Neural progenitor cell (in vitro differentiated cells): ENCODE measurements at places on chromosomes 3 and 15. TPM values are rescaled to one million over a fixed set of nuclear protein-coding genes. Genes with fewer than 3 reads are reported as not detected.
A peak's percentile ranks its signal among the peaks of the same experiment; 100 is the strongest.

DNA sequence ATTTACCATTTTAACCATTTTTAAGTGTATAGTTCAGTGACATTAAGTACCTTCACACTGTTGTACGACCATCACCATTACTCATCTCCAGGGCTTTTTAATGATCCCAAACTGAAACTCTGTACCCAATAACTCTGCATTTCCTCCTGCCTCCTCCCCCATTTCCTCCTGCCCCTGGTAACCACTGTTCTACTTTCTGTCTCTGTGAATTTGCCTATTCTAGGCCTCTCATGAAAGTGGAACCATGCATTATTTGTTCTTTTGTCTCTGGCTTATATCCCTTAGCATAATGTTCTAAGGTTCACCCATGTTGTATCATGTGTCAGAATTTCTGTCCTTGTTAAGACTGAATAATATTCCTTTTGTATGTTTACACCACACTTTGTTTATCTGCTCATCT is 154.2 kb downstream of the MECOM start:
- peaks cover 15% of the 10 kb centered on the region for H3K4me1 ChIP-seq

The FETUB gene
- total RNA-seq = not detected in 2 replicates

DNA sequence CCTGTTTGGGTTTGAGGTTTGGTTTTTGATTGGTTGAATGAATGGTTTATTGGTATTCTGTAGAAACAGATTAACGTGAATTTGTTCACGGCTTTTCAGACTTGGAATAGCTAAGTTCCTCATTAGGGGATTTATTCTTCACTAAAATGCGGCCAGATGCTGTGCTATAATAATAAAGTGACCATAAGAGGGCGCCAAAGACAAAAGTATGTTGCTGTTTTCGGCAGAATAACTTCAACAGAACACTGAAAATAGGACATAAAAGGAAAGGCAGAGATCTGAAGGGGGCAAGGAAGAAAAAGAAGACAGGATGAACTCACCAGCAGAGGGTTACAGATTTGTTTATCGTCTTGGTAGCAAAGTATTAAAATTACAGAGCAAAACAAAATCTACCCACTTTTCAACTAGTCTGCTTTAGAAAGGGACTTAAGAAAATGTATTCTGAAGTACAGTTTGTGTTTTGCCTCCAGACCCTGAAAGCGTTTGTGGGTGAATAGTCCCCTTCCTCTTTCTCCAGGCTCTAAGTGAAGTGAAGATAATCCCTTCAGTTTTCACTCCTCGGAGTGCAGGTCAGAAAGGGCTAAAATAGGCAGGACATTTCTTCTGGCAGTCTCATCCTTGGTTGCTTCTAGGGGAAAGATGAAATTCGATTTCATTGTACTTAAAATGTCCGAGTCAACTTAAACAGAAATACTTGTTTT is 147.6 kb downstream of the IL20RB start:
- H3K36me3 ChIP-seq = no peaks in the 10 kb centered on the region
- peaks cover 32% of the 10 kb centered on the region for H3K4me1 ChIP-seq
- peak; percentile 88 for DNase-seq
- H3K27ac ChIP-seq = no peak overlapping the region

DNA sequence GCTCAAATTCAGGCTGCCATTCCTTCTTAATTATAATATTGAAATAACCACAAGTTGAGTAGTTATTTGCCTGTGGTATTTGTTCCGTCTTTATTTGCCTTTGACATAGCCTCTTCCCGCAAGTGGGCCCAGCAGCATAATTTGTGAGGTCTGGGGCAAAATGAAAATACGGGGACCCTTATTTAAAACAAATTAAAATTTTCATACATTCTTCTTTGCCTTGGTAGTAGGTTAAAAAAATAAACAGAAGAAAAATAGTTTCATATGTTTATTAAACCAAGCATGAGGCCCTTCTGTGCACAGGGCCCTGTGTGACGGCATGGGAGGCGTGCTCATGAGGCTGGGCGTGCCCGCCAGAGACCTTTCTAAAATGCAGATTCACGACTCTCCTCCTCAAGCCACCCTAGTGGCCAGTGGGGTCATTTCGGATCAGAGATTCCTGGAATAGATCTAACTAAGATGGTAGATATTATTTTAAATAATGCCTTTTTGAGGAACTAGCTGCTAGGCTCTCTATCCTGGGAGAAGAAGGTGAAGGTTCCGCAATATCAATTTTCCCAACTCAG is 35.4 kb downstream of the MASP1 start:
- H3K27me3 ChIP-seq = no peaks in the 10 kb centered on the region
- H3K4me1 ChIP-seq = no peaks in the 10 kb centered on the region
- H3K36me3 ChIP-seq = no peaks in the 10 kb centered on the region
- no peak overlapping the region for H3K4me3 ChIP-seq
- DNase-seq = no peak
- H3K27ac ChIP-seq = no peak overlapping the region

GRCh38 chr15:90915216-90915807 is 12.2 kb downstream of the MAN2A2 start:
- no peak overlapping the region for H3K4me3 ChIP-seq
- no peak overlapping the region for H3K27ac ChIP-seq
- H3K27me3 ChIP-seq = no peaks in the 10 kb centered on the region

- H3K4me1 ChIP-seq = no peaks in the 10 kb centered on the region
- peaks cover 26% of the 10 kb centered on the region for H3K27me3 ChIP-seq
- no peaks in the 10 kb centered on the region for H3K36me3 ChIP-seq
- DNase-seq = no peak
- H3K27ac ChIP-seq = no peak overlapping the region
- no peak overlapping the region for H3K4me3 ChIP-seq
Observed at GRCh38 chr3:45865563-45865962, 20.8 kb upstream of the CCR9 start.

The P3H2 gene
- total RNA-seq = 9.0 and 21.4 TPM in 2 replicates
